ENCODE measurements at places on chromosomes 12 and 14.
A peak's percentile ranks its signal among the peaks of the same experiment; 100 is the strongest.

DNA sequence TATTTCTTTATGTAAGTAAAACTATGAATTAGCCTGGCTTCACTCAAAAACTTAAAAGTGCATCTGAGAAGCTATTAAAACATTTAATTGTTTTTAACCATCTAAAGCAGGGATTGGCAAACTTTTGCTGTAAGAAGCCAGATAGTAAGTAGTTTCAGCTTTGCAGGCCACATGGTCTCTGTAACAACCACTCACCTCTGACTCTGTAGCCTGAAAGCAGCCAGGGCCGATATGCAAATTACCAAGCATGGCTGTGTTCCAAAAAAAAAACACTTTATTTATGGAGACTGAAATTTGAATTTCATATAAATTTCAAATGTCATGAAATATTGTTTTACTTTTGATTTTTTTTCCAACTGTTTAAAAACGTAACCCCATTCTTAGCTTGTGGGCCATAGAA, 95.3 kb downstream of the CIT start:
- no peak for DNase-seq

DNA sequence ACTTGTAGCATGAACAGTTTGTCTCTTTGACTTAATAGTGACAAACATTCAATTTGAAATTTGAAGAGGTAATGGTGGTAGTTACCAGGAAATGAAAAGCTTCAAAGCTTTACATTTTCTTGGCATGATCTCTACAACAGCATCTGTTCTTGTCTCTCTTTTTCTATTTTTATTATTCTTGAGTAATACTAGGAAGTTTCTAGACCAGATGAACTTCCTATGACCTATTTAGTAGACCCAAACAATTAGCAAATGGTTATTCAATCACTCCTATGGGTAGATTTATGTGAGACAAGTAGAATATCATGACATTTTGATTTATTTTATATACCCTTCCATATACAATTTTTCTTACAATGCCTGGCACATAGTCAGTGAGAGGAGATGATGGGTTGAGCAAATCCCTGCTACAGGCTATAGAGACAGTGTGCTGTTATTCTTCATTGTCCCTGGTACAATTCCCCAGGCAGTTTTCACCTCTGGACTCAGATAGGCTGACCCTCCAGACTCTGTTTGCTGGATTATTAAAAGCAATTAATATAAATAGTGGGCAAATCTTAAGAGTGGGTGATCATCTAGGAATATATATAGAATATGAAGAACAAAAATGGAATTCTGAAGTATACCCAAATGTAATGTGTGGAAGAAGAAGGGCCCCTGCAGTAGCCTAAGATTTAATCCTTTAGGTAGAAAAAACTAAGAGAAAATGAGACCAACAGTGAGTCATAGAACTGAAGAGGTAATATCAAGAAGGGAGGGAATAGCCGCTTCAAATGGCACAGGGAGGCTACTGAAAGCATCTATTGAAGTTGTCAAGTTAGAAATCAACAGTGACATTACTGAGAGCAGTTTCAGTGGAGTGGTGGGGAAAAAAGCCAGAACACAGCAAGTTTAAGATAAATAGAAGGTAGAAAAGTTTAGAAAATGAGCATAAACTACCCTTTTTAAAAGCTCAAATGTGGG, 512.0 kb downstream of the FOXG1 start:
- DNase-seq, result no peak

- peak; percentile 90 for DNase-seq
Measured at GRCh38 chr12:122203301-122204166, at the start of gene B3GNT4. TSS of gene B3GNT4 (plus strand) at chr12:122203709. CDS start at chr12:122204619, 910 bp downstream.

DNA sequence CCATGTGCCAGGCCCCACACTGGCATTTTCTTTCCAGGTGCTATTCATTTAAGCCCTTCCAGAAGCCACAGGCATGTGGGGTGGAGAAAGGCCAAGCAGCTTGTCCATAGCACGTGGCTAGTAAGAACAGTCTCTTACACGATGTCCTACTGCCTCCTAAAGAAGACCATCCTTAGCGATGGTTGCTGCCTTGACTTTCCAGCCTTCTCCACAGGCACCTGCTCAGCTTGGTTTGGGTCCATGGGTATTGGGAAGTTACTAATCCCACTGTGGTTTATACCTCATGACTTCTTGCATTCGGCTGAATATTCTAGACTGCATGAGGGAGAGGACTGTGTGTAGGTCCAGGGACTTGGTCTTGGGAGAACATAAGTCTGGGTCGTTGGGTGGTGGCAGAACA, 49.2 kb downstream of the NINJ2 start:
- DNase-seq, result no peak

GRCh38 chr14:39957290-39957689, 525.1 kb upstream of the FBXO33 start:
- no peak for DNase-seq

DNA sequence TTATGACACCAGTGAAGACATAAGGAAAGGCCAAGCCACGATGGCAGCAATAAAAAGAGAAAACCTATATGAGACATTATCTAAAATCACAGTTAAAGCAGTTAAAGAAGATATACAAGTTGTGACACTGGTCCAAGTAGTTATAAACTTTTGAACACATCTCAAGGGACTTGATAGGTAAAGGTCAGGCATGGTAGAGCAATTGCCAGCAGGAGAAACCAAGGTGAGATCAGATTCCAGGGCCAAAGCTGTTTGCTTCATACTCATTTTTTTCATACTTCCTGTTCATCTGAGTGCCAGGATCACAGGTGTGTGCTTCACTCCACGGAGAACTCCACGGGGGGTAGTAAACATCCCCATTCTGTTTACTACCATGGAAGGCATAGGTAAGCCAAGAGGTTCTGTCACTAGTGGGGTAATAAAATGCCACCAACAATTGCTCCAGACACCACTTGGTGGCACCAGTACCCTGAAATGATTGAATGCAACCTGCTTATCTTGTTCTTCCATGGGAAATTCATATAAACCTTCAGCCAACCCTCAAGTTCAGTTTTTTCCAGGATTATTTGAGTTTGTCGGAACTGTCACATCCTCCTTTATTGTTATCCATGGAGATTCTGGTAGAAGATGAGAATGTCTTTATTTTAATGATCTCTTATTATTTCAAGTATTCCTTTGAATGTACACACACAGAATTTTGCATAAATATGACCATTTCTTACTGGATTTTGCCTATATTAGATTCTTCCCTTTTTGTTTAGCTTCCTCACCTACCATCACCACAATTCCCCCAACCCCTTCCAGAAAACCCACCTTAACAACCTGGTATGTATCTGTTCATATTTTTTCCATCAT, 59.2 kb upstream of the TSPAN8 start:
- DNase-seq, result peak; percentile 38
